ENCODE measurements at places on chromosomes 5 and 9.

DNA sequence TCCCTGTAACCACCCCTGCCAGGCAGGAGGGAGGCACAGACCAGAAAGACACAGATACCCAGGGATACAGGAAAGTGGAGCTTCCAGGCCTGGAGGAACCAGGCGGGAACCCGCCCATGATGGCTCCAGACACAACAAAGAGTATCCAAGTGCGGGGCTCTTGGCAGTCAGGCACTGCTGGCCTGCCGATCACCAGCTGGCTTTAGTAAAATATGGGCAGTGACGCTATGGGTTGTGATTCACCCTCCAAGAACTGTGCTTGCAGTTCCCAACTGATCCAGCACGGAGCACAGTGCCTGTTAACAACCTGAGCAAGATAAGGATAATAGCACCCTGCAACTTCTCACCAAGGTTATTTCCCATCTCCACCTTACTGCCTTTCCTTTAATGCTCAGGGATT is 463.3 kb downstream of the IRX1 start:
- no peak for DNase-seq

GRCh38 chr9:89284076-89284475 is 26.9 kb upstream of the CKS2 start:
- no peak for DNase-seq

- no peak for DNase-seq
These were observed 166.5 kb upstream of the PRR16 start for GRCh38 chr5:120297616-120298015.

DNA sequence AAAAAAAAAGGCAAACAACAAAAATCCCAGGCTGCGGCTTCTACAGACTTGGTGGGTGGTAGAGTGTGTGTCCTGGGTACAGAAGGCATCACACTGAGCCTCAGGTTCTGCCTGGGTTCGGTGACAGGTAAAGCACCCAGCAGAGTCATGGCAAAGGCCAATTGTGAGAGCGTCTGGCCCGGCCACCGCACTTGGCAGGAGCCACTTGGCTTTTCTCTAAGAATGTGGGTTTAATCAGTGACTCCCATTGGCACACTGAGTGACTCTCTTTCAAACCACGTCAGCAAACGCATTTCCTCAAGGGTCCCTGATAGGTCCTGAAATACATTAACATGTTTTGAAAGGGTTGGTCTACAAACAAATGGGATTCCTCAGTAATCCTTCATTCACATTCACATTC is 17.0 kb downstream of the COL23A1 start:
- no peak for DNase-seq

- no peak for DNase-seq
These were observed 203.7 kb downstream of the SEMA6A start for GRCh38 chr5:116370886-116371285.

DNA sequence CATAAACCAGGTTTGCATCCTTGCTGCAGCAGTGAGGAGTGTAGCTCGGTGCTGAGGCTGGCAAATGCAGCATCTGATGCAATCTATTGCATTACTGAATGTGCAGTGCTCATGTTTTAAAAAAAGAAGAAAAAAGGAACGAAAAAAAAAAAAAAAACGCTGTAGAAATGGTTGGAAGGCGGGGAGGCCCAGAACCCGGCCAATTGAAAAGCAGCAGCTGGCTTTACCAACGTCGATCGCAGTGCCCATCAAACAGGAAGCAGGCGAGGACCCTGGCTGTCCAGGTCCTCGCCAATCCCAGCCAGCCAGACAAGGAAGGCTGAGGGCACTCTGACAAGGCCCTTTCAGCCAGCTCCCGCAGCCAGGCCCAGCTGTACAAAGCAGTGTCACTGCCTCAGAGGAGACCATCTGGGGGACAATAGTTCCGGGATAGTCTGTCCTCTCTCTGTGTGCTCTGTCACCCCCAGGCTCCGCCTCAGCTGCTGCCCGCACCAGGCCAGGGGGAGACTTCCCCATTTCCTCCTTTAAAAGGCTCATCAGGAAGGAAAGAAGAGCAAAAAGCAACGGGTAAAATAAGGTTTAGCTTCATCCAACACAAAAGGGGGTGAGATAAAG is 21.8 kb upstream of the CPEB4 start:
- no peak for DNase-seq

DNA sequence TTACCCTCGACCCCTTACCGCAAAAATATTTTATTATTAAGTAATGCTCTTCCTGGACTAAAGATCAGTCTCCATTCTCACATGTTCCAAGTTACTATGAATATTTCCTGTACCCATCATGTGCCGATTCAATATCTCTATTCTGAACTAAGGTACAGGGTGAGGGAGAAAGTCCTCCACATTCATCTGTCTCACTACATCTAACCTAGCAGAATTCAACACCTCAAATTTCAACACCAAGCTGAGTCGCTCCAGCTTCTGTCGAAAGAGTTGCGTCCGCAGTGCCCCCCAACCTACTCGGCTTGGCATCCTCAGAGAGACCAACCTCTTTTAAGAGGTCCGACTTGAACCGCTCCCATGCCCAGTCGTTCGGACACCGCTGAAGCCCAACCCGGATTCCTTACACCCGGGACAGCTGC is 1.0 kb downstream of the CERT1 start:
- DNase-seq: no peak

DNA sequence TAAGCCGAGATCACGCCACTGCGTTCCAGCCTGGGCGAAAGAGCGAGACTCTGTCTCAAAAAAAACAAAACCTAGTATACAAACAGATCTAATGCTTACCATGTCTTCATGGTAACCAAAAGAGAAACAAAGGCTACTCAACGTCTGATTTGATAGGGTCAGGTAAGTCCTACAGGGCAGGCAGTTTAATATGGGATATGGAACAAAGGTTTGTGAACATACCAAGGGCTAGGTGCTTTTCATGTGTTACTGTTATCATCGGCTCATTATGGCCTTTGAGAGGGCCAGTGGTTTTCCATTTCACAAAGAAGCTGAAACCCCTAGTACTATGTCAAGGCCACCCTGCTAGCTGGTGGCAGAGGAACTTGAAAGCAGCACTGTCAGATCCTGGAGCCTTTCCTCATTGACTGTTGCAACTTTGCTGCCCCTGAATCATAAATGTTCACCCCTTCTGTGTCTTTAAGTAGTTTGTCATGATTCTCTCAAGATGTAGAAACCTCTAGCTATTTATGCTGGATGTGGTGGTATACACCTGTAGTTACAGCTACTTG is 5.1 kb downstream of the IQGAP2 start:
- no peak for DNase-seq

DNA sequence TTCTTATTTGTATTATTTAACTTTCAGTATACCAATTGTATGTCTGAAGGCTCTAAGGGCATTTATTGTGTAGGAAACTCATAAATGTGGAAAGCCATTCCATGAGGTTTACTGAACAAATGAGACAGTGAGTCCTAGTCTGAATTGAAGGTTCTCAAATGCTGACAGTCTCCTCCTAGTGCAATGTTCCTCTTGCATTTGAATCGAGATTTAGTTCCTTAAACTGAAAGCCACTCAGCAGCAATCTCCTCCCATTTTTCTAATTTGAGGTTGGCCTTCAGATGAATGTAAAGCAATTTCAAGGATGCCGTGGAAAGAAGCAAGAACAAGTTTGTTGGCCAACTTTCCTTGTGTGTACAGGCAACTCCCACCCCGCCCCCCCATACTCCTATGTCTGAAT is 493.2 kb upstream of the KLF4 start:
- DNase-seq: no peak

- DNase-seq: no peak
These were observed 61.6 kb downstream of the PSAT1 start for GRCh38 chr9:78358329-78359051.

DNA sequence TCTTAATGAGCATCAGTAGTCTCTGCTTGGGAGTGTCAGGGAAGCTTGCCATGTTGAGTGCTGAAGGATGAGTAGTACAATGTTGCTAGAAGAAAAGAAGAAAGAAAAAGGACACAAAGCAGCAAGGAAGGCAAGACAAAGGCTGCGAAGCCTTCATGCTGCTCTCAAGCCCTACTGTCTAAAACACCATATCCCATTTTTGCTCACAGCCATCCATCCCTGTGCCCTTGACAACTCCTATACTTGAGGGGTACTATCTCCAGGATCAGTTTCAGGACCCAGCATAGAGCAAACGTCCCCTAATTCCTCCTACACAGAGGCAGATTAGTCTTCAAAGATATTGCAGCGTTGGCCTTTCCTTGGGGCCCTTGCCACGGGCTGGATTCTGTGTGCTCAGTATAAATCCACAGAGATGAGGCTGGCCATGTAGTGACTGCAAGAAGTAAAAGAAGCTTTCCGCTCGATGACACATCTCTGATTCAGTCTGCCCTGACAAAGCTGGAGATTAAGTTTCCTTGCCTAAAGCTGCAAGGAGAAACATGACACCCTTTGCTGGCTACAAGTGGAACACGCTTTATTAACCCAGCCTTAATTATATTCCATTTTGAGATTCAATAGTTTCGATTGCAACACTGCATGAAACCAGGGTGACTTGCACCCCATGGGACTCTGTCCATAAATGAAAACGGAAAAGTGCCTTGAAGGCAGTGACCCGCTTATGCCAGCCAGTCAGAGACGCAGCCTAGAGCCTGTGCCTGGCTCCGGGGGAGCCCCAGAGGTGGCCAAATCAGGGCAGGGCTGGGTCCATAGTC is 304.6 kb downstream of the ACTL7B start:
- DNase-seq: no peak

DNA sequence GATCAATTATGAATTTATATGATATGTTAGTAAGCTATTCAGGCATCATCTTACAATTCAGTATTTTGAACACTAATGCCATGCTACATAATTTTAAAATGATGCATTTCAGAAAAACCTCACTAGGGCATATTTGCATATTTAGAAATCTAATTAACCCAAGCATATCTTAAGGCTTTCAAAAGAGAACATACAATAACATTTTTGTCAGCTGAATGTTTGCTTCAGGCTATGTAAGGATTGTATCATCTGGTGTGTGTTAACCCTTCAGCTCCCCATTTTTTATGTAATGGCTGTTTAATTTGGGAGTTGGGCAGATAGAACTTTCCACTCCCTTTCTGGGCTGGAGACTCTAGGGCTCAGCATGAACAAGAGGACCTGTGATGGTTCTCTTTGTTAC is 299.1 kb upstream of the EFNA5 start:
- no peak for DNase-seq

DNA sequence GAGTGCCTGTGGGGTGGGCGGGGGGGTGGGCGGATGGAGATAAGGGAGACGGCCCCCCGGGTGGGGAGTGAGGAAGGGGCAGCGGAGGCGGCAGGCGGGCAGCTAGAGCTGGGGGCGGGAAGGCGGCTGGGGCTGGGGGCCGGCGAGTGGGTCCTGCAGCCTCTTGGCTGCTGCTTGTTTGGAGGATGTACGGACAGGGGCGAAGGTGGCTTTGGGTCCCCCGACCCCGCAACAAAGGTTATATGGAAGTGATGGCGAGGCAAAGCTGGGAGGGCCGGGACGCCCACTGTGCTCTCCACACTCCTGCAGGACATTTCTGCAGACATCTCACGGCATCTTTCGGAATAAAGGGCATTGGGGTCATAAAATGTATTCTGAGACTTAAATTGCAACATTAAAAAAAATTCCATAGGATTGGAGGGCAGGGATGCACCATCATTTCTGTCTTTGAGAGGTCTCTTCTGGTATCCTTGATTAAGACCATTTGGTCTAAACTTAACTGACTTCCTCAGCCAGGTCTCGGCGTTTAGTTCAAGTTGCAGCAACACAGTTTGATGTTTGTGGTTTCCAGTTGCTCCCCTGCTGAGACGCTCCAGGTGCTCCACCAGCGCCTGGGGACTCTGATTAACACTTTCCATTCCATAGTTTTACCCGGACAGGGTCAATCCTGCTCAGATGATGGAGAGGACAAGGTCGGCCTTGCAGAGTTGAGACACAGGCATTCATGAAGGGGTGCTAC is 101.6 kb upstream of the SSBP2 start:
- DNase-seq: no peak

DNA sequence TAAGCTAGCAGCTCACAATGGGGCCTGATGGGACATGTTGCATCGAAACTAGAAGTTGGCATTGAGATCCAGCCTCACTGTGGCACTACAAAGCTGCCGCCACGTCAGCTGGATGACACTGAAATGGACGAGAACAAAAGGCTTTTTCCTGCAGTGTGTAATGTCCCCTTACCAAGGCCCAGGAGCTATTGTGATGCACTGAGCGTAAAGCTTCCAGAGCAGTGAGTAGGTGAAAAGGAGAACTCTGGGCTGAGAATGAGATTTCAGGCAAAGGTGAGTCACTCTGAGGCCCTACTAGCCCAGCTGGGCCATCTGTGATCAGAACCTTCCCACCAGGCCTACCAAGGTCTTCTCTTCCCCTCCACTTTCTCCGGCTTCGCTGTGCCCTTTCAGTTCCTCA is 528.1 kb upstream of the KLF4 start:
- no peak for DNase-seq

- no peak for DNase-seq
These were observed 694 bp upstream of the REEP2 start for GRCh38 chr5:138438003-138438723.

DNA sequence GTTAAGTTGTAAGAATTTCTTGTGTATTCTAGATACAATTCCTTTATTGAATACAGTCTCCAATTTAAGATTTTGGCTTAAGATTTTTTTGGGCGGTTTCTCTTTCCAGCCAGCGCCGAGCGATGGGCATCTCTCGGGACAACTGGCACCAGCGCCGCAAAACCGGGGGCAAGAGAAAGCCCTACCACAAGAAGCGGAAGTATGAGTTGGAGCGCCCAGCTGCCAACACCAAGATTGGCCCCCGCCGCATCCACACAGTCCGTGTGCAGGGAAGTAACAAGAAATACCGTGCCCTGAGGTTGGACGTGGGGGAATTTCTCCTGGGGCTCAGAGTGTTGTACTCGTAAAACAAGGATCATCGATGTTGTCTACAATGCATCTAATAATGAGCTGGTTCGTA is 278.7 kb upstream of the TARS1 start:
- DNase-seq: no peak

DNA sequence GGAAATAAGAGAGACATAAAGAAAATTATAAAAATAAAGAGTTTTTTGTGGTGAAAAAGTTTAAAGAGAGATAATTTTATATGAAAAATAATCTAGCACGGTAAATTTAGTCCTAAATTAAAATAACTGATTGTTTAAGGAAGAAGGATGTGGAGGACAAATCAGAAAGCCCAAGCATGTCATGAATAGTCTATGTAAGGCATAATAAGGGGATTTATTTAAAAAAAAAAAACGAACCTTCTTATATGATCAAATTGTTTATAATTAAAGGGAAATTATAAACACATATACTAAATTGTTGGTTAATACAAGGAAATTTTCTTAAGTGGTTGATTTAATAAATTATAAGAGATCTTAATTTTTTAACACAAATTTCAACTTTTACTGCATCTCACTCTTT is 551.8 kb upstream of the TYRP1 start:
- DNase-seq: no peak

GRCh38 chr5:173205916-173206315 is 29.1 kb downstream of the NKX2-5 start:
- no peak for DNase-seq

GRCh38 chr5:172929371-172929838 is 29.8 kb upstream of the RPL26L1 start:
- DNase-seq: no peak

GRCh38 chr5:115424446-115424845 is 120.1 kb downstream of the FEM1C start:
- no peak for DNase-seq

DNA sequence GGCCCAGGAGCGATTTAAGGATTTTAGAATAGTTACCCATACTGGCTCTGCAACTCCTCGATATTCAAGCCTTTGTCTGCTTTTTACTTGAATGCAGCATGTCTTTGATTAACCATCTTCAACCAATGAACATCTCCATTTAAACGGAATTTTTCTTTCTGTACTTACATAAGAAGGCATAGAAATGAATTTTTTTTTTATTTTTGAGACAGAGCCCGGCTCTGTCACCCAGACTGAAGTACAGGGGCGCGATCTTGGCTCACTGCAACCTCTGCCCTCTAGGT is 825 bp upstream of the RIOK2 start:
- DNase-seq: no peak

GRCh38 chr9:114155995-114156656 is 789 bp downstream of the COL27A1 start:
- DNase-seq: no peak
